ENCODE measurements at places on chromosomes 7 and 10.

DNA sequence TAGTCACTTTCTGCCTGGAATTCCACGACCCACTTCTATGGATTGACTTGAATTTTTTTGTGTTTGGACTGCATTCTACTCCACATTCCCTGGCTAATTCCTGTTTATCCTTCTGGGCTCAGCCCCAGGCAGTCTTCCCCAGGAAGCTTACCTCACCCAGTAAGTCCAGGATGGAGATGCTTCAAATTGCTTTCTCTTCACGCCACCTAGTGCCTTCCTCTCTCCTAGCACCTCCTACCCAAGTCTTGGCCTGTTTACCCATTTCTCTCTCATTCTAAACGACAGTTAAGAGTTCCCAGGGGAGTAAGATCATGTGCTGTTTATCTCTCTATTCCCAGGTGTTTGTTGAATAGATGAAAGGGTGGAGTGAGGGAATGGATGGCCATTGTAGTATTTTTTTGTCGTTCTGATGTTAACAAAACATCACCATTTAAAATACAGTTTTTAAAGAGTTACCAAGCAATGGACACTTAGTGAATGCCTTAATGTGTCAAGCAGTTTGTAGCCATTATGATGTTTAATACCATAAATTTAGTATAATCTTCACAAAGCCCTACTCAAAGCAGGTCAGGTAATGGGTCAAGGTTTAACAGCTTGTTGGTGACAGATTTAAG lies 45.5 kb upstream of the TARP start:
- DNase-seq: no peak

DNA sequence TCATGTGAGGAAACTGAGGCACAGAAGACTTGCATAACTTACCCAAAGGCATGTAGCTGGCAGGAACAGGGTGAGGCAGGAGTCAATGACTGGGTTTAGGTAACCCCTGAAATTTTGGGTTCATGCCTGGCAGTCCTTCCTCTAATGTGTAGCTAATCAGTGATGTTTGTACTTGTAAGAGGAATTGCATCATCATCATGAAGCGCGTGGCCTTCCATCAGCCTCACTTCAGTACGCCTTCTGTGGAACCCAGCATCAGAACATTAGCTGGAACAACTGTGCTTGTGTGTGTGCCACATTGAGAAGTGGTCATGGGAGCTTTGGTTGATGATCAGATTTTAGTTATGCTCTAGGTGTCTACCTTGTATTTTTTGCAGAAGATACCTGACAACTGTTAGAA lies 18.2 kb upstream of the STMP1 start:
- DNase-seq: no peak

- DNase-seq: no peak
Measured at GRCh38 chr10:119250641-119251314, 43.4 kb downstream of the GRK5 start.

- DNase-seq: no peak
Measured at GRCh38 chr7:116218051-116218645, 7.8 kb downstream of the TES start.

GRCh38 chr10:672203-672602 lies 17.3 kb downstream of the DIP2C start:
- DNase-seq: no peak

DNA sequence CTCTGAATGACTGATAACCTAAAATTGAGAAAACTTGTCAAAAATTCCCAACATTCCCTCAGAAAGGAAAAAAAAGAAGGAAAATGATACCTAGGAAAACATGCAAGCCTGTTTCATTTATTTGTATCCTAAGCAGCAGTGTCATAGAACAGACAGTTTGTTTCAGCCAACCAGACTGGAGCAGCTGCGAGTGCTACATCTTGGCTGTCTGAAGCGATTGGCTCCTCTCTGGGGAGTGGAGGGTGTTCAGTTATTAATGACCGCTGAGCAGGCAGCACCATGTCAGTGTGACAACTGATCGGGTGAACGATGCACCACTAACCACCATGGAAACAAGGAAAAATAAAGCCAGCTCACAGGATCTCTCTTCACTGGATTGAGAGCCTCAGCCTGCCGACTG lies at the start of gene LRRN3:
Gene LRRN3, plus strand, starts transcription at position 282 of the 400 bp plus-strand sequence. CDS start 31,646 bp downstream, outside the sequence.
- DNase-seq: no peak

- DNase-seq: no peak
Measured at GRCh38 chr7:71972534-71972933, 439.6 kb downstream of the CALN1 start.

GRCh38 chr10:71748671-71749191 lies 24.6 kb downstream of the VSIR start:
- peak; percentile 39 for DNase-seq

- no peak for DNase-seq
Measured at GRCh38 chr7:86818903-86819302, 175.2 kb downstream of the GRM3 start.

- no peak for DNase-seq
Measured at GRCh38 chr7:137685433-137686164, 161.2 kb downstream of the DGKI start.

GRCh38 chr10:178208-178607 lies 43.0 kb downstream of the ZMYND11 start:
- no peak for DNase-seq

GRCh38 chr10:127880557-127880956 lies 12.2 kb downstream of the CLRN3 start:
- DNase-seq: no peak

DNA sequence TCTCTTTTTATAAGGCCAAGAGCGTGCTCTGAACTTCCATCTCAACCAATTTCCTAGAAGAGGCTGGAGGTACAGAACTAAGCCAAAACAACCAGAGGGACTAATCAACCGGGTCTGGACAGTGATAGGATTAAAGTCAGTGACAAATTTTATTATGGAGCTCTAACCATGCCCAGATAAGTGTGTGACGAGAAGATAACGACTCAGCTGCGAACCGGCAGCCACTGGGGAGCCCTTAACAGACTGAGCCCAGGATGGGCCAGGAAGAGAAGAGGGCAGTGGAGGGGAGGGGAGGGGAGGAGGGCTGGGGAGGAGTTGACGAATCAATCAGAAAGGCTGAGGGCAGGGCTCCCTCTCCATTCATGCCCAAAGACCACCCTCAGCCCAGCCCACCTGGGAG lies 119.9 kb downstream of the PLXNA4 start:
- no peak for DNase-seq

- no peak for DNase-seq
Measured at GRCh38 chr10:97580421-97581367, 3.5 kb upstream of the HOGA1 start.

Data from activated CD4-positive, alpha-beta T cell treated with anti-CD3 and anti-CD28 coated beads for 24 hours (primary cell).